ENCODE measurements at places on chromosomes 5 and 9. TPM values are rescaled to one million over a fixed set of nuclear protein-coding genes. Genes with fewer than 3 reads are reported as not detected.

DNA sequence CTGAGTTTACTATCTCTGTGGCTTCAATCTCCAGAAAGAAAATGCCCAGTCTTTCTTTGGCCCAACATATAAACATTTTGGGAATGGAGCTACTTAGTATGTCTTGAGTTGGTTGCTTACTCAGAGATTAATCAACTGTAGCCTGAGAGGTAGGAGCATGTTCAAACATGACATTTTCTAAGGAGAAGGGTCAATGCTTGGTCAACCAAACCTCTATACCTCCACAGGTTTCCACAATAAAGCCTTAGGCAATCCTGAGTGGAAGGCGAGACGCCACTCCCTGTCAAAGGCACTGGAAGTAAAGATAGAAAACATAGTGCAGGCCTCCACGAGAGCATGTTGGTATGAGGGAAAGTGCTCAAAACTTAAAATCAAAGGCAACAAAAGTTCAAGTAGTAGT is 411.4 kb downstream of the KCTD16 start:
- no peak for DNase-seq

DNA sequence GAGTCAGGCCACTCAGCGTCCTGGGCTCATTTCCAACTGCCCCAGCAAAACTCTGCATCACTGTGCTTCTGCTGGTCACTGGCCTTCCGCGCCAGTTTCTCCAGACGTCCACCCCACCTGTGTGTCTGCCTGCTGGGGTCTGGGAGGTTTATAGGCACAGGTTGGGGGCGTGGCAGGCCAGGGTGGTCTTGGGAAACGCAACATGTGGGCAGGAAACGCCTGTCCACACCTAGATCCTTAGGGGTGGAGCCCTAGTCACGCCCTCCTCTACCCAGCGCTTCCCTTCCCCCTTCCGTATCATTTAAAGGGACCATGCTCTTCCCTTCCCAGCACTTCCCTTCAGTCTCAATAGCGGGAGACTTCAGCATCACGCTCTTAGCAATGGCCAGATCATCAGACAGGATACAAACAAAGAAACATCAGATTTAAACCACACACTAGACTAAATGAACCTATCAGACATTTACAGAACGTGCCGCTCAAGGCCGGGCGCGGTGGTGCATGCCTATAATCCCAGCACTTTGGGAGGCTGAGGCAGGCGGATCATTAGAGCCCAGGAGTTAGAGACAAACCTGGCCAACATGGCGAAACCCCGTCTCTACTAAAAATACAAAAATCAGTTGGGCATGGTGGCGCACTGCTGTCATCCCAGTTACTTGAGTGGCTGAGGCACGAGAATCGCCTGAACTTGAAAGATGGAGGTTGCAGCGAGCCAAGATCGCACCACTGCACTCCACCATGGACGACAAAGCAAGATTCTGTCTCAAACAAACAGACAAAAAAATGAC is 11.8 kb upstream of the BTNL9 start:
- no peak for DNase-seq

- no peak for DNase-seq
These were observed 383.5 kb downstream of the ARHGEF28 start for GRCh38 chr5:74009502-74009901.

DNA sequence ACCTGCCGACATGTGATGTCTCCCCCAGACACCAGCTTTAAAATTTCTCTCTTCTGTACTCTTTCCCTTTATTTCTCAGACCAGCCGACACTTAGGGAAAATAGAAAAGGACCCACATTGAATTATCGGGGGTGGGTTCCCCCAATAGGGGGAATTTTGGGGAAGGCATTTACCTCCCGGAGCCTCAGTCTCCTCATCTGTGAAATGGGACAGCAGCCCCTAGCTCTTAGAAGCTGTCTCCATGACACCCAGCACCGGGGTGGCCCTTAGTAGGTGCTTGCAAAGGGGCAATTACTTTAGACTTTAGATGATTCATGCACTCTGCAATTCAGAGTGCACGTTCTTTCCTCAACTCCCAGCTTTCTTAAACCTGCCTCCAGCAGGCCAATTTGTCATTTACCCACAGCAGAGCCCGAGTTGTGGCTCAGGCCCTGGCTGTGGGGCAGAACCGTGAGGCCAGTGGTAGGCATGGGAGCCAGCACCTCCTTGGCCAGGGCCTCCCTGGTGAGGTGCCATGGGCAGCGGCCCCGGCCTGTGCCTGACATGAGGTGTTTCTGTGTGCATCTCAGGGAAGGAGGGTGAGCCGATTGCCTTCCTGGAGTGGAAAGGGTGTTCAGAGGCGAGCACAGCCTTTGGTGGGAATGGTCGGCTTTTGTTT is 51.7 kb downstream of the SH3PXD2B start:
- DNase-seq, result no peak

DNA sequence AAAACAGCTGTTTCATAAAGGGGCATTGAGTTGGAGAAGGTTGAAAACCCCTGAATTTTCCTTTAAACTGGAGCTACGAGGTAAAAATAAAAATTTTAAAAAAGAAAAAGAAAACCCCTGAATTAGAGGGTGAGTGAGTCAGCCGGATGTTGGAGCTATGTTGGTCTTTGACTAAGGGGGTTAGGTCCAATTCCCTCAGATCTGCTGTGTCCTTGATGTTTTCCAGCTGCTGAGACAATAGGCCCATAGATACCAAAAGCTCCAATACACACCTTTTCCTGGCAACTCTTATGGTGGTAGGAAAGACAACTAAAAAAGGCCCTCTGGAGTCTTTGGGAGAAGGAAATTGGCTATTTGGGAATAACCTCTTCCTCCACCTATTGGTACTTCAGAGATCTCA is 79.4 kb upstream of the SAP30L start:
- DNase-seq, result no peak

Gene NR2F1
- 55.4 TPM for total RNA-seq

Gene ASS1
- total RNA-seq, result 1.3 TPM

Gene OR1J2
- not detected for total RNA-seq

Gene PCDHGB2
- 4.7 TPM for total RNA-seq
